Pancreas (tissue), 10 donors: ENCODE measurements at places on chromosomes 4 and X. TPM values are rescaled to one million over a fixed set of nuclear protein-coding genes. Genes with fewer than 3 reads are reported as not detected.

Gene AADAT
- total RNA-seq, result 3.5 TPM

GRCh38 chrX:144335402-144335801, 451.5 kb downstream of the UBE2NL start:
- no peak overlapping the region for H3K4me3 ChIP-seq
- no peaks in the 10 kb centered on the region for H3K27me3 ChIP-seq
- no peak overlapping the region for H3K27ac ChIP-seq
- H3K36me3 ChIP-seq, result no peaks in the 10 kb centered on the region

DNA sequence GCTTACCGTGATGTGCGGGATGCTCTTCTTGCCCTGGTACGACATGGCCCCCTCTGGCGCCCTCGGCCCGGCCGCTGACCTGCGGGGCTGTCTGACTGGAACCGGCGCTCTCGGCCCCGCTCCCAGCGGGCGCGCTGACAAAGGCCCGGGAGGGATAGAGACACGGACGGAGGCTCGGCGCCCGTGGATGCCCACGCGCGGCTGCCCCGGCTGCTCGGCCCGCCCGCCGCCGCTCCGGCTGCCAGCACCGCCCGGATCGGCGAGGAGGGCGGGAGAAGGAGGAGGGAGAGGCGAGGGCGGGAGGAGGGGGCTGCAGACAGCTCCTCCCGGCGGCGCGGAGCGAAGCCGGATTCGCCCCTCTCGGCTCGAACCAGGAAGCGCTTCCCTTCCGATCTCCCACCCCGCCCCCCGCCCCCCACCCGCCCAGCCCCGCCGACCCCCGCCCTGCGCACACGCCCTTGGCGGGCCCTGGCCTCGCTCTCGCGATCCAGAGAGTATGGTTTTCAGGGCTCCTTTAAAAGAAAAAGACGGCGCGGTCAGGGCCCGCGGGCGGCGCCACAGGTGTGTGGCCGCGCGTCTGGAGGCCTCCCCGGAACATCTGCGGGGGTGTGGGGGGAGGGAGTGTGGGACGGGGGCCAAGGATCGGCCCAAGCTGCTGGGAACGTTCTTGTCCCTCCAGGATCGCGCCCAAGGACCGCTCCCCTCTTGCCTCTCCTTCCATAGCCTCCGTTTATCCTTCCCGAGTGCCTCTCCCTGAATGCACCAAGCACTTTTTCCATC, 4.5 kb downstream of the CRMP1 start:
- H3K36me3 ChIP-seq, result no peaks in the 10 kb centered on the region
- H3K27ac ChIP-seq, result no peak overlapping the region
- H3K4me3 ChIP-seq, result peak overlapping the region; percentile 42

GRCh38 chr4:2786152-2786671, 6.7 kb upstream of the SH3BP2 start:
- no peak for DNase-seq
- H3K4me3 ChIP-seq, result no peak overlapping the region
- no peaks in the 10 kb centered on the region for H3K4me1 ChIP-seq
- no peaks in the 10 kb centered on the region for H3K27me3 ChIP-seq

Gene SMS
- 12.1 TPM for total RNA-seq

DNA sequence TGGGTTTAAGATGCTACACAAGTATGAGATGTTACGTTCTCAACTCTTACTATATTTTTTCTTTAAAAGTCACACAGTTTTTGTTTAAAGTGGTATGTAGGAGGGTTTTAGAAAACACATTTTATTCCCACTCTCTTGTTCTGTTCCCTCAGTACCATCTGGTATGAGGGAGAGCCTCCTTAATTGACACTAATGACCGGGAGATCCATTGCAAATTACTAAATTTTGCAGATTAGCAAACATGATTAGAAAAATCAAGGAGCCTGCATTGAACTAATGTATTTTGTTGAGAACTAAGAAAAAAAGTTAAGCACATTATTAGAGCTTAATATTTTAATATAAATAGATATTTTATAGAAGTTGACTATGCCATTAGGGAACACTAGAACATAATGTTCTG, 87.3 kb upstream of the UNC5C start:
- no peaks in the 10 kb centered on the region for H3K4me1 ChIP-seq
- H3K36me3 ChIP-seq, result no peaks in the 10 kb centered on the region
- no peak for DNase-seq

GRCh38 chr4:121738780-121739535, 26.0 kb downstream of the SMIM43 start:
- no peaks in the 10 kb centered on the region for H3K27me3 ChIP-seq
- no peak overlapping the region for H3K27ac ChIP-seq
- H3K4me3 ChIP-seq, result no peak overlapping the region
- no peaks in the 10 kb centered on the region for H3K4me1 ChIP-seq

- no peaks in the 10 kb centered on the region for H3K36me3 ChIP-seq
- no peak overlapping the region for H3K27ac ChIP-seq
- peaks cover 15% of the 10 kb centered on the region for H3K4me1 ChIP-seq
- no peaks in the 10 kb centered on the region for H3K27me3 ChIP-seq
- DNase-seq, result no peak
- H3K4me3 ChIP-seq, result no peak overlapping the region
Measured at GRCh38 chr4:40486534-40486933, 143.1 kb downstream of the RBM47 start.

DNA sequence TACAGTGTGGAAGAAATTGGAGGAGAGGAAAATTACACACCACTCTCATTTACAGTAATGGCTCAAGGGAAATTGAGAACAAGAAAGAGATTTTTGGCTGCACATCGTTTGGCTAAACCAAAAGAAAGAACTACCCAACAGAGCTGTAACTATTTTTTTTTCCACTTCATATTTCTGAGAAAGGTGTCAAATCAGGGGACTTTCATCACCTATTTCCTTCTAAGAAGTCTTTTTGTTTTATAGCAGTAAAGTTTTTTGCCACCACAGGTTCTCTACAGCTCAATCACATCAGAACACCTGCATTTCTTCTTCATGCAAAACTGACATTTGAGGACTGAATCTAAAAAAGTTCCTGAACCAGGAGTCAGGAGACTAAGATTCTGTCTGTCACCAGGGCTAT, 57.5 kb upstream of the TNIP3 start:
- DNase-seq, result no peak
- H3K27ac ChIP-seq, result no peak overlapping the region
- no peak overlapping the region for H3K4me3 ChIP-seq
- no peaks in the 10 kb centered on the region for H3K4me1 ChIP-seq
- no peaks in the 10 kb centered on the region for H3K36me3 ChIP-seq
- H3K27me3 ChIP-seq, result no peaks in the 10 kb centered on the region

Gene AKAP14
- total RNA-seq, result not detected

- no peaks in the 10 kb centered on the region for H3K36me3 ChIP-seq
- H3K27me3 ChIP-seq, result no peaks in the 10 kb centered on the region
- peaks cover 8% of the 10 kb centered on the region for H3K4me1 ChIP-seq
- no peak overlapping the region for H3K4me3 ChIP-seq
- no peak for DNase-seq
Measured at GRCh38 chrX:13064599-13065143, 20.3 kb upstream of the FAM9C start.

Gene GRID2
- total RNA-seq, result 0.39 TPM

Gene CCKAR
- total RNA-seq, result 0.15 TPM

- no peaks in the 10 kb centered on the region for H3K36me3 ChIP-seq
- peaks cover 6% of the 10 kb centered on the region for H3K27me3 ChIP-seq
- no peaks in the 10 kb centered on the region for H3K4me1 ChIP-seq
- DNase-seq, result no peak
- H3K27ac ChIP-seq, result no peak overlapping the region
Measured at GRCh38 chrX:140141444-140142029, 176.2 kb upstream of the CXorf66 start.

GRCh38 chr4:70637239-70637913, 8.8 kb downstream of the ENAM start:
- H3K27ac ChIP-seq, result peak overlapping the region; percentile 4
- H3K4me1 ChIP-seq, result peaks cover 8% of the 10 kb centered on the region
- H3K36me3 ChIP-seq, result no peaks in the 10 kb centered on the region
- no peak overlapping the region for H3K4me3 ChIP-seq

DNA sequence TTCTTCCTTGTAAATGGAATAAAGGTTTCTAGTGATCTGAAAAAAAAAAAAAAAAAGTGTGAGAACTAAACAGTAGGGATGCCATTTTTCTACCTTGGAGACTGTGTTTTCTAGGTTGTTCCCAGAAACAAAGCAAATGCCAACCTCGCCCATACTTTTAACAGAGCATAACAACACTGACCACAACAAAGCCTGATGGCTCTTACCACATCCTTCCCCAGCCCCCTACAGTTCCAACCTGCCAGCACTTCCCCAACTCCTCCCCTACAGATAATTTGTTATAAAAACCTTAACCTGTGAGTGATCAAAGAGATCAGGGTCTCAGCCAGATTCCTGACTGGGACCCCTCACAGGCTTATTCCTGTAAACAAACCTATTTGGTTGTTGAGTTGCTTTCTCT, 940.0 kb downstream of the SH3BGRL start:
- H3K27me3 ChIP-seq, result no peaks in the 10 kb centered on the region
- no peak for DNase-seq
- no peak overlapping the region for H3K27ac ChIP-seq
- no peaks in the 10 kb centered on the region for H3K4me1 ChIP-seq
- no peak overlapping the region for H3K4me3 ChIP-seq

DNA sequence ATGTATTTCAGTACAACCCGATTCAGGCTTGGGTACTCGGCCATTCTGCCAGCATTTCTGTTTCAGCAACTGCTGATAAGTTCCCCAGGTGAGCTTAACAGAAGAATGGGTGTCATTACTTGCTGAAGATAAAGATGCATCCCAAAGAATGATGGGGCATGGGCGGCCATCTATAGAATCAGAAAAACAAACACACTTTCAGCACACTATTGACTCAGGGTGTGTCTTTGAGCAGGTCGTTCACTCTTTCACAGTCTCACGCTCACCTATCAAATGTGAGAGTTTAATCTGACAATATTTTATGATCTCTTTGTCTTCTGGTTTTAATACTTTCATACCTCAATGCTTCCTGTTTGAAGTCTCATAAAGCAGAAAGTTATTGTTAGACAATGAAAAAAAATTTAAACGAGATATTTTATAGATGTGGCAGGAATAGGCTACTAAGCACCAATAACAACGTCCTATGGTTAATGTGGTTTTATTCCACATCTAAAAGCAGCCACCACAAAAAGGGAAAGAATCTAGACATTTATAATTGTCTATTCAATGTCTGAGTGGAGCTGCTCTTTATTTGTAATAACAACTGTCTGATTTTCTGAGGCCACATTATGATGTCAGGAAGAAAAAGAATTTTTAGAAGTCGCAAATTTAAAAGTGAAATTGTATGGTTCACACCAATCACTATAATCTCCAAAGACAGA, 17.0 kb downstream of the GASK1B start:
- no peak overlapping the region for H3K4me3 ChIP-seq
- no peaks in the 10 kb centered on the region for H3K36me3 ChIP-seq

Gene RHOH
- total RNA-seq, result 0.08 TPM

DNA sequence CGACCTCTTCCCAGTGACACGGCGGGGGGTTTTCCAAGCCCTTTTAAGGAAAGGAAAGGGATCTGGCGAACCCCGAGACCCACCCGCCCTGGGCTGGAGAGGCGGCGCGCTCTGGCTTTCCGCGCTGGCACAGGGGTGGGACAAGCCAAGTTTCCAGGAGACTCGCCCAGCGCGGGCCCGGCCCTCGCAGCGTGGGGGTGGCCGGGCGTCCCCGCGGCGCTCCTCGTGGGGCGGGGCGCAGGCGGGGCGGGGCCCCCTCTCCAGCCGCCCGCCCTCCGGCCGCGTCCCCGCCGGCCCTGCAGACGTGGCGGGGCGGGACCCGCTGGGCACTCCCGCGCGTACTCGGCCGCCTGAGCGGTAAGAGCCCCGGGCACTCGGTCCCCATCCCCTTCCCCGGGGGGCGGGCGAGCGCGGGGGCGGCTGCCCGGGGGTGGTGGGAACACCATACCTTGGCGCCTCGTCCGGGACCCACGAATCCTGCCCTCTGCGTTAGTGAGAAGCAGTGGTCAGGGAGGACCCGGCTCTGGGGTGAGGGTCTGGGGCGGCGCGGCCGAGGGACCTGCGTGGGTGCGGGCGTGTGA, at the start of gene FAM114A1:
Gene FAM114A1, plus strand, starts transcription at position 329 of the 581 bp plus-strand sequence. CDS start 10,273 bp downstream, outside the sequence.
- H3K36me3 ChIP-seq, result no peaks in the 10 kb centered on the region
- peaks cover 9% of the 10 kb centered on the region for H3K4me1 ChIP-seq
- peak; percentile 78 for DNase-seq
- H3K27ac ChIP-seq, result peak within 1 kb of the TSS; percentile 70
- peak within 1 kb of the TSS; percentile 74 for H3K4me3 ChIP-seq
- H3K27me3 ChIP-seq, result no peaks in the 10 kb centered on the region

DNA sequence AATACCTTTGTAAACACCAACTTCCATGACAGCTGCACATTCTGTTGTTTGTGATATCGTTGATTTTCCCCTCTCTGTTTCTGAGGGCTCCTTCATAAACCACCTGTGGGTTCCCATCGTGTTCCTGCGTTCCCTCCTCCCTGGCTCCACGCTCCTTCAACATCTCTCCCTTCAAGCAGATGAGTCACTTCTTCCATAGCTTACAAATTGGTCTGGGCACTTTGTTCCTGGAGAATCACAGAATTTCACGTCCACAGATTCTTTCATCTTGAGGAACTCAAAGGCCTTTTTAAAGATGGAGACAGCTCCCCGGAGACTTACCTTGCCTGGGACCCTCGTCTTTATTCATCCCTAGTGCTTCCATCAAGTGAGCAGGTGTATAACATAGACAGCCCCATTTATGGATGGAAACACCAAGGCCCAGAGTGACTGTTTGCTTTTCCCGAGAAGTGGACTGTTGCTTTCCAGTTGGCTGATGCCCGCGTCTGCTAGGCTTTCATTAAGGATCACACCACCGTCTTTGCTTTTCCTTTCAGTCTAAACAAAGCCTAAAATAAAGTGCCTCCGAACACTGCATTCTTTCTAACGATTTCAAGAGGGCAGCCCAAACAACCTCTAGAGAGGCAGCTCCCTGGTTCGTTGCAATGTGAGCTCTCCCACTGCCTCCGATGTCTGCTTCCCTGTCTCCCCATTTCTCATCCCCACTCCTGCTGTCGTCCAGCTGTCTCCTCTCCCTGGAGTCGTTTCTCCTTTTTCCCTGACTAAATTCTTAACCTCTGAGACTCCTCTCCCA, 146.3 kb upstream of the STX18 start:
- H3K4me1 ChIP-seq, result no peaks in the 10 kb centered on the region
- H3K27me3 ChIP-seq, result no peaks in the 10 kb centered on the region
- H3K4me3 ChIP-seq, result no peak overlapping the region
- no peak for DNase-seq
- no peak overlapping the region for H3K27ac ChIP-seq

Gene RXFP1
- total RNA-seq, result 0.06 TPM

- H3K27me3 ChIP-seq, result no peaks in the 10 kb centered on the region
- H3K4me1 ChIP-seq, result no peaks in the 10 kb centered on the region
- H3K36me3 ChIP-seq, result no peaks in the 10 kb centered on the region
- no peak overlapping the region for H3K4me3 ChIP-seq
Measured at GRCh38 chrX:69551421-69552009, 47.4 kb downstream of the NALF2 start.

GRCh38 chr4:105495667-105496066, 21.8 kb upstream of the PPA2 start:
- no peak for DNase-seq
- H3K36me3 ChIP-seq, result no peaks in the 10 kb centered on the region
- no peak overlapping the region for H3K27ac ChIP-seq
- no peak overlapping the region for H3K4me3 ChIP-seq
- no peaks in the 10 kb centered on the region for H3K4me1 ChIP-seq
